ENCODE measurements at places on chromosomes 11 and 22.

DNA sequence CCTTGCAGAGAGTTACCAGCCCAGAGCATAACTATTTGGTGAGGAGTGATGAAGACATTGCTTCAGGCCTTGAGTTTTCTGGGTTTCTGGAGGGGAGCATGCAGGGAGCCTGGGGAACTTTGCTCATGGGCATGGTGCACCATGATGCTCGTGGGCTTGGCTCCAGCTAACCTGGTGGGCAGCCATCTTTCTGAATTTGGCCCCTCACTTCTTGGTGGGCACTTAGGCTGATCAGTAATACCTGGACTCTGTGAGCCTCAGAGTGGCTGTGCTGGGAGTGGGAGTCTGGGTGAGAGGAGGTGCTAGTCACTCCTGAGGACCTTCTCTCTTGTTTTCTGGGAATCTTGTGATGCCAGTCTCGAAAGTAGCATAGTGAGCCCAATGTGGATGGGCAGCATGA is 30.6 kb downstream of the AMPD3 start:
- H3K27me3 ChIP-seq, result no peaks in the 10 kb centered on the region
- DNase-seq, result no peak
- no peak overlapping the region for H3K27ac ChIP-seq
- H3K4me3 ChIP-seq, result no peak overlapping the region
- peaks cover 26% of the 10 kb centered on the region for H3K36me3 ChIP-seq

DNA sequence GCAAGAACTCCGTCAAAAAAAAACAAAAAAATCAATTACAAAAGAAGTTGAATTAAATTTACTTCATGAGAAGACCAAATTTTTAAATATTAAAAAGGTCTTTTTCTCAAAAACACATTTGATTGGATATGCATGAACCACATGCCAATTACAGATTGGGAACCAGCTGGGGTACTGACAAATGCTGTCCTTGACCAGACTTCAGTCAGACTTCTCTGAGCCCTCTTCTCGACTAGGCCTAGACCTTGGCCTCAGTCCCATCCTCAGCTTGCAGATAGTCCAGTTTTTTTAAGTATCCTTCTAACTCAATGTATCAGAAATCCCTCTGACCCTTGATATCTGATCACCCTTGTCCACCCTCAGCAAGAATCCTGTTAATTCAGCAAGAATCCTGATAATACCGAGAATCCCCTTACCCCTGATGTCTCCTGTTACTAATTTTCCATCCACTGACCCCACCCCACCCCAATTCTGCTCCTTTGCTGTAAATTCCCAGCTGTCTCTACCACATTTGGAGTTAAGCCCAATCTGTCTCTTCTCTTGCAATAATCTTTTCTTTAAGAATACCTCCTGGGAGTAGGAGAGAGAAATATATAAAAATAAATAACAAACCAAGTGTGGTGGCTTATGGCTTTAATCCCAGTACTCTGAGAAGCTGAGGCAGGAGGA is 30.9 kb downstream of the OR4D9 start:
- peaks cover 9% of the 10 kb centered on the region for H3K4me1 ChIP-seq
- no peaks in the 10 kb centered on the region for H3K36me3 ChIP-seq

DNA sequence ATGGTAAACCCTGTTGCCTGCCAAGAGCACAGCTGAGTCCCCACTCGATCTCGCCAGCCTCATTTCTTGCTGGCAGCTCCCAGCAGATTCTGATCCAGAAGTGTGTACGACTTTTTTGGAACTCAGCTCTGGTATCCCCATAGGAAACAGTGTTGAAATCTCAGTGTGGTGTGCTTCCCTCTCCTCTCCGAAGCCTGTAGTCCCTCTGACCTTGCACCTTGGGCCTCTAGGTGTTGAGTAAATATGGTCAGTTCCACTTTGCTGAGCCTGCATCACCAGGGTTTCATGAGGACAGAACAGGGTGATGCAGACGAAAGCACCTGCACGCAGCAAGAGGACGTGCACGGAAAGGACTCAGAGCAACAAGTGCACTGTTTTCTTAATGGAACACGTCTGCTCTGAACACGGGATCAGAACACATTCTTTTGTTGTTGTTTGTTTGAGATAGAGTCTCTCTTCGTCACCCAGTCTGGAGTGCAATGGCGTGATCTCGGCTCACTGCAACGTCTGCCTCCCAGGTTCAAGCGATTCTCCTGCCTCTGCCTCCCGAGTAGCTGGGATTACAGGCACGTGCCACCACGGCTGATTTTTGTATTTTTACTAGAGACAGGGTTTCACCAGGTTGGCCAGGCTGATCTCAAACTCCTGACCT is 3.8 kb upstream of the CPT1A start:
- H3K27me3 ChIP-seq, result peaks cover 7% of the 10 kb centered on the region
- peaks cover 19% of the 10 kb centered on the region for H3K4me1 ChIP-seq

DNA sequence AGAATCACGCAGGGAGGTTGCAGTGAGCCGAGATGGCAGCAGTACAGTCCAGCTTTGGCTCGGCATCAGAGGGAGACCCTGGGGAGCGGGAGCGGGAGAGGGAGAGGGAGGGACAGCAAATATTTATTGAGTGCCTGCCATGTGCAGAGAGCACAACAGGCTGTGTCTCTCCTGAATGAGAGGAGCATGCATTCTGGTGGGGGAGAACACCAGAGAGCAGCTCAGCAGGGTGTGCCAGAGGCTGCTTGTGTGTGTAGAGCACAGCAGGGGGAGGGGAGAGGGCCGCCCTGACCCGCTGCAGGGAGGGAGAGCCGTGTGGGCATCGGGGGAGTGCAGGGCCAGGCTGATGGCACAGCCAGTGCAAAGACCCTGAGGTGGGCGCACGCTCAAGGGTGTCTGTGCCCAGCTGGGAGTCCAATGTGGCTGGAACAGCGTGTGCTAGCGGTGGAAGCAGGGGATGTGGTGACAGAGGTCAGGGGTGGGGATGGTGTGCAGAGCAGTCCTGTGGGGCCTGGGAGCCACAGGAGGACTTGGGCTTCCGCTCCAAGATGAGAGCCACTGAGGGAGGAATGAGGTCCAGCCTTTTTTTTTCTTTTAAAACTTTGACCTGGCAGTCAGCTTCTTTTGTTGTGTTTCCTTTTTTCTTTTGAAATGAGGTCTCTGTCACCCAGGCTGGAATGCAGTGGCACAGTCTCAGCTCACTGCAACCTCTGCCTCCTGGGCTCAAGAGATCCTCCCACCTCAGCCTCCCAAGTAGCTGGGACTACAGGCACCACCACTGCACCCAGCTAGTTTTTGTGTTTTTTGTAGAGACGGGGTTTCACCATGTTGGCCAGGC is 12.0 kb downstream of the PPIL2 start:
- no peaks in the 10 kb centered on the region for H3K27me3 ChIP-seq
- H3K4me3 ChIP-seq, result no peak overlapping the region
- no peak for DNase-seq
- H3K27ac ChIP-seq, result no peak overlapping the region

DNA sequence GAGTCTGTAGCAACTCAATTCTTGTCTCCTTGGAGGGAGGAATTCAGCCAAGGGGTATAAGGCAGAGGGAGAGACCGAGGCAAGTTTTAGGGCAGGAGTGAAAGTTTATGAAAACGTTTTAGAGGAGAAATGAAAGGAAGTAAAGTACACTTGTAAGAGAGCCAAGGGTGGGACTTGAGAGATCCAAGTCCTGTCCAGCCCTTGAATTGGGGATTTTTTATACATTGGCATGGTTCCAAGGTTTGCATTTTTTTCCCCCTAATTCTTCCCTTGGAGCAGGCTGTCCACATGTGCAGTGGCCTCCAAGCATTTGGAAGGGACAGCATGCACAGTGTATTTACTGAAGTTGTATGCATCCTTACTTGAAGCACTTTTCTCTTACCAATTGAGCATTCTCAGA is 192.1 kb downstream of the LUZP2 start:
- no peak overlapping the region for H3K27ac ChIP-seq
- H3K36me3 ChIP-seq, result no peaks in the 10 kb centered on the region
- no peak overlapping the region for H3K4me3 ChIP-seq
- H3K27me3 ChIP-seq, result peaks cover 2% of the 10 kb centered on the region
- H3K4me1 ChIP-seq, result no peaks in the 10 kb centered on the region
- DNase-seq, result no peak

DNA sequence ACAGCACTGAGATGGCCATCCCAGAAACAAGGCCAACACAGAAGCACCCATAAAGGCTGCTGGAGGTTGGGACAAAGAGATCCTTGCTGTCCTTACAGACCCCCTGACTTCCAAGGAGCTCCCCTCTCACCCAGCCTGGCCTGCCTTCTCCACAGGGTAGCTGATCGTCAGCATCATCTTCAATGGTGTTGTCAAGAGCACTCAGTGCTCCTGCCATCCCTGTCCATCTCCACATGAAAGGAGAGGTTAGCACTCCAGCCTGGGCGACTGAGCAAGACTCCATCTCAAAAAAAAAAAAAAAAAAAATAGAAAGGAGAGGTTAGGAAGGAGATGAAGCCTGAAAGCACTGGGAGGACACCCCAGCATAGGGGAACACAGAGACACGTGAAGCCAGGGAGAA is 2.1 kb upstream of the POU2AF3 start:
- H3K4me3 ChIP-seq, result no peak overlapping the region
- no peaks in the 10 kb centered on the region for H3K36me3 ChIP-seq
- no peak for DNase-seq

- no peaks in the 10 kb centered on the region for H3K4me1 ChIP-seq
- no peak overlapping the region for H3K4me3 ChIP-seq
- H3K27ac ChIP-seq, result no peak overlapping the region
Observed at GRCh38 chr11:127182586-127183203, 182.1 kb upstream of the KIRREL3 start.

DNA sequence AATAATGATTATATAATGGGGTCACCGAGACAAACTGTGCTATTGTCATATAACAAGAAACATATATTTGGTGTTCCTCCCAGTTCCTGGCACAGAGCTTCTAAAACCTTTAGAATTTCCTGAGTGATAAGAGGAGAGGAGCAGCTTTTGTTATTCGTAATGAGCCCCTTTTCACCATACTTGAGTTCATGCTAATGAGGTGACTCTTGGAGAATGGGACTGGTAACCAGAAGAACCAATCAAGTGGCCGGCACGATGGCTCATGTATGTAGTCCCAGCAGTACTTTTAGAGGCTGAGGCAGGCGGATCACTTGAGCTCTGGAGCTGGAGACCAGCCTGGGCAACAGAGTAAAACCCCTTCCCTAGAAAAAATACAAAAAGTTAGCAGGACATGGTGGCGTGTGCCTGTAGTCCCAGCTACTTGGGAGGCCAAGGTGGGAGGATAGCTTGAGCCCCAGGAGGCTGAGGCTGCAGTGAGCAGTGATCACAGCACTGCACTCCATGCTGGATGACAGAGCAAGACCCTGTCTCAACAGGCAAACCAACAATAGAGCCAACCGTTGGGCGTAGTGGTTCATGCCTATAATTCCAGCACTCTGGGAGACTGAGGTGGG is 62.7 kb upstream of the FTH1 start:
- H3K36me3 ChIP-seq, result peaks cover 3% of the 10 kb centered on the region
- no peak overlapping the region for H3K4me3 ChIP-seq
- no peaks in the 10 kb centered on the region for H3K27me3 ChIP-seq

- H3K4me3 ChIP-seq, result peak within 1 kb of the TSS; percentile 80
- H3K4me1 ChIP-seq, result peaks cover 9% of the 10 kb centered on the region
- no peaks in the 10 kb centered on the region for H3K36me3 ChIP-seq
- DNase-seq, result peak; percentile 85
Observed at GRCh38 chr11:11621573-11622339, at the start of gene GALNT18. GALNT18 (minus strand) TSS chr11:11622005.

Data from activated naive CD8-positive, alpha-beta T cell treated with anti-CD3 and anti-CD28 coated beads, Interleukin-2, amount 50 U/mL, for 24 hours (primary cell).